Motor neuron (in vitro differentiated cells): ENCODE measurements at places on chromosomes 2 and 18. TPM values are rescaled to one million over a fixed set of nuclear protein-coding genes. Genes with fewer than 3 reads are reported as not detected.

DNA sequence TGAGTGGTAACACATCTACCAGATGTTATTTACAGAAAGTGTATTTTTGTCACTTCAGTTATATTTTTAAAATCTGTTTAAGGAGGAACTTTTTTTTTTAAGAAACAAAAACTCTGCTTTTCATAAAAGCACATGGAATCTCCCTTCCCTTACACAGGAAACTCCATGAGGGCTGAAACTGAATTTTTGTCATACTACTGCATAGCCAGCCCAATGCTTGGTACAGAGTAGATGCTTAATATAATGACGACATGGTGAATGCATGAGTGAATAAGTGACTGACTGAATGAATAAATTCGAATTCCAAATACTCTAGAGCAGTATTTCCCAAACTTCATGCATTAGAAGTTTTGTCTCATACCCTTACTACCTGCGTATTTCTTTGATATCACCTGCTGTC lies 86.5 kb downstream of the ROCK2 start:
- ATAC-seq = peak; percentile 65

- no peak for ATAC-seq
These were observed 32.2 kb downstream of the LINC00305 start for GRCh38 chr18:64116571-64117175.

CRYBA2 gene
- total RNA-seq = 0.87 TPM in 1 of 2 replicates, not detected in the other

FAM117B gene
- 17.5 and 18.1 TPM in 2 replicates for total RNA-seq

ASB18 gene
- total RNA-seq = 0.47 and 1.1 TPM in 2 replicates

CMPK2 gene
- total RNA-seq = 1.00 and 1.5 TPM in 2 replicates

GRCh38 chr18:73614812-73615211 lies 532.8 kb downstream of the FBXO15 start:
- ATAC-seq = no peak

LRRTM1 gene
- 1.4 and 1.5 TPM in 2 replicates for total RNA-seq

SERPINB5 gene
- total RNA-seq = not detected in 2 replicates

ERICH2 gene
- total RNA-seq = not detected in 2 replicates

PLCL1 gene
- total RNA-seq = 16.8 and 17.3 TPM in 2 replicates

SLC4A5 gene
- 3.0 and 5.9 TPM in 2 replicates for total RNA-seq

TACR1 gene
- 2.3 and 3.7 TPM in 2 replicates for total RNA-seq

REG1B gene
- not detected in 2 replicates for total RNA-seq

- ATAC-seq = peak; percentile 41
These were observed 354.6 kb upstream of the SETBP1 start for GRCh38 chr18:44325903-44326635.

DNA sequence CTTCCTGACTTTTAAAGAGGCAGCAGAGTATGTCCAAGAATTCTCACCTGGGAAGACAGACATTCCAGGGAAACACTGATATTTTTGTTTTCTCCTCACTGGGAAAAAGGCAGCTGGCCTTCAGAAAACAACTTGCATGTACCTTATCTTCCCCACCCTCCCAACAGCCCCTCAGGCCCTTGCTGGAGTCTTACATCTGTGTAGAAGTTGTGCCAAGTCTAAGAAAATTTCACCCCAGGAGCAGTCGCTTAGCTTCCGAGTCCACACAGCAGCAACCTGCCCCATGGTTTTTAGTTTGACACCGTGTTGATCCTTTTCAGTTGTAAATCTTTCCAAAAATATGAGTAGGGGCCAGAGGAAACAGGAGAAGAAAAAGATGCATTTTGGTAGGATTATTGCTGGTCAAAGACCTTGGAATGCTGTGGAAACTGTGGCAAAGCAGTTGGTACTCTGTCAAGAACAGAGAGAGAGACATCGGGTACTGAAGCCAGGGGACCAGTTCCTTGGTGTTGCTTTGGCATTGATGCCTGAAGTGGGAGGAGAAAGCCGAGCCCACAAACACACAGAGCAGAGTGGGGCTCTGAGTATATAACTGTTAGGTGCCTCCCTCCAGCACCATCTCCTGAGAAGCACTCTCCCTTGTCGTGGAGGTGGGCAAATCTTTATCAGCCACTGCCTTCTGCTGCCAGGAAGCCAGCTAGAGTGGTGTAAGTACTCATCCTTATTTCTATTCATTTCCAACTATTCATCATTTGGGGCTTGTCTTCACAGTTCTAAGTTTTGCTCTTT lies at the start of gene SLC14A1:
Gene SLC14A1 (plus strand): TSS at position 615 of the 789 bp plus-strand sequence. CDS start 6,140 bp downstream, outside the sequence.
- ATAC-seq = no peak

KCNG2 gene
- total RNA-seq = 0.16 TPM in 1 of 2 replicates, not detected in the other

DNA sequence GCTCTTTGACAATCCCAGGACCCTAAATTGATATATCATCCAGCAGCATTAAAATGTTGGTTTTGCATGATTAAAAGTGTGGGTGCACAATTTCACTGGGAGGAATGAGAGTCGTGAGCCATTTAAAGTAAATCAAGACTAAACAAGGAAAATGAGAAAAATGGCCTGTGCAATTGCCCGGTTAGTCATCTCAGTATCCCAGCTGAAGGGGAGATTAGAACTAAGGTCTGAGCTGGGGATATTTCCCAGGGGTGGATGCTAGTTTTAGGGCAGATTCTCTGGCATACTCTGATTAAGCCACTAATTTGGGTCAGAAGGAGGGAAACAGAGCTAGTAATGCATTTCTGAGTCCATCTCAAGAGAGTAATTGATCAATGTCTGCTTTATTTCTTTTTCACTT lies 177.2 kb downstream of the EN1 start:
- ATAC-seq = no peak

DNA sequence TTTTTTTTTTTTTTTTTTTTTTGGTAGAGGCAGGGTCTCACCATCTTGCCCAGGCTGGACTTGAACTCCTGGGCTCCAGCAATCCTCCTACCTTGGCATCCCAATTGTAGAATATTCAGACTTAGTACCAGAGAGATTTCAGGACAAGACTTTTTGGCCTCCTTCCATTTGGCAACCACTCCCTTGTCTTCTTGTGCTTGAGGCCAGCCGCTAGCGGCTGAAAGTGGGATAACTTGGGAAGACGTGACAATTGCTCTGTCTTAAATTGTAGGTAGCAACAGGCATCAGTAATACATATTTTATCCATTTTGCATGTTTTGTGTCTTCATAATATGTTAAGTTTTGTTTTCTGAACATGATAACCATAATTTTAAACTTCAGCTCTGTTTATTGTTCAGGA lies 53.3 kb upstream of the TTN start:
- ATAC-seq = no peak

IL18R1 gene
- total RNA-seq = 56.7 and 73.5 TPM in 2 replicates

SH3BP4 gene
- 31.5 and 36.4 TPM in 2 replicates for total RNA-seq
